ENCODE measurements at places on chromosomes 5 and 9.

- DNase-seq = no peak
Observed at GRCh38 chr9:108254236-108254635, 601.5 kb downstream of the ACTL7B start.

GRCh38 chr5:59598547-59598874 is 295.0 kb downstream of the PDE4D start:
- DNase-seq = no peak

GRCh38 chr9:134691695-134692572 is 50.3 kb downstream of the COL5A1 start:
- no peak for DNase-seq

DNA sequence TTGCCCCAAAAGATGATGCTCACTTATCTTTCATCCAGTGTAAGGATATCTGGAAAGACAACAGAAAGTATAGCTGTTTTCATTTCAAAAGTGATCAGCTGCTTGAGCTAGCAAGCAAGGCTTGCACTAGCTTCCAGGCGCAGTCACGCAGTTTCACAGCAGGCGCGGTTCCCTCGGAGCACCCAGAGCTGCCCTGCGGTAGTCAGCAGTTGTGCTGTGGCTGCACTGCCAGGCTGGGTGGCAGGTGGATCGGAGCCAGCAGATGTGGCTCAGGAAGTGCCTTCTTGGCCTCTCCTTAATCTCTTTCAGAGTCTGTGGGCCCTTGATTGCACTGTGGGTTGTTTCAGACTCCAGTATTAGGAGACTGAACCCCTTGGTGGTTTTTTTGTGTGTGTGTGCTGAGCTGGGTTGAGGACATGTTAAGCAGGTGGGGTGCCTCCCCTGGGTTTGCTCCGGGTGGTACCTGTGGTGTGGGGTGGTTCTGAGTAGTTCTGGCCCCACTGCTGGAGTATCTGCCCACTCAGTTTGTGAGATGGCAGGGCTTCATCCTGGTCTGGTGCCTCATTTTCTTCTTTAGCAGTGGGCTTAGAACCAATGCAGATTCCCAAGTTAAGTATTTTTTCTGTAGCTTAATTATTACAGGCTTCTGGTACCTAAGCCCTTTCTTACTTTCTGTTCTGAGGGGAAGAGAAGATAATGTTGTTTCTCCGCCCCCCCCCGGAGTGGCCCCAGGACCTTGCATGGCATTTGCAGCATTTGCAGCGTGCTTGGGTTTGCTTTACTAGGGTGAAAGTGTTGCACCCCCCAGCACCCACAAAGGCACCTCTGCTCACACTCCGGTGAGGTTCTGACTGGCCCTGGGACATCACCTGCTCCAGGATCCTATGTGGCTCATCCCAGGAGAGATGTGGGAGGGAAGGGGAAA is 16.4 kb downstream of the TENT4A start:
- DNase-seq = no peak

- DNase-seq = no peak
Observed at GRCh38 chr9:88425538-88425950, 37.3 kb downstream of the SPIN1 start.

- DNase-seq = no peak
Observed at GRCh38 chr5:2910401-2911175, 159.1 kb upstream of the IRX2 start.

- DNase-seq = no peak
Observed at GRCh38 chr5:178111925-178112324, 1.4 kb upstream of the N4BP3 start.

Data from NCI-H2081 treated with DMSO at 0.1 percent for 48 hours (cell line).